Stimulated activated CD8-positive, alpha-beta memory T cell treated with anti-CD3 and anti-CD28 coated beads, Interleukin-7, amount 100 ng/mL, for 24 hours (primary cell): ENCODE measurements at places on chromosomes 1 and 21.

DNA sequence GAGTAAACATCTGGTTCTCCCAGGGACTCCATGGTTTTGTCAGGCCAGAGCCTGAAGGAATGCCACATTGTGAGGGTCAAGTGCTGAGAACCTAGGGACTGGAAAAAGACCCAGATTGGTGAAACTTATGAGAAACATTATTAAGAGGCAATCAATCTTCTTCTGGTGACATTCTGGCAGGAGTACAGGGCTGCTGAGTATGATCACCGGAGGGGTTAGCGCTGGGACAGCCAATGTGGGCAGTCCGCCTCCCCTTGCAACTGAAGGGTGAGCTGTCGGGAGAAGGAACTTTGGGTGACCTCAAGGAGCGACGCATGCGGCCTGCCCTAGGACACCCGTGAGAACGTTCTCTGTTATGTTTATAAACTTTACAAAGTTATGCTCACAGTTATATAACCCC, 429.0 kb downstream of the LMO4 start:
- no peak for DNase-seq

GRCh38 chr1:36755303-36756230, 272.9 kb upstream of the CSF3R start:
- no peak for DNase-seq

GRCh38 chr1:244239261-244239770, 188.2 kb downstream of the ZBTB18 start:
- no peak for DNase-seq

DNA sequence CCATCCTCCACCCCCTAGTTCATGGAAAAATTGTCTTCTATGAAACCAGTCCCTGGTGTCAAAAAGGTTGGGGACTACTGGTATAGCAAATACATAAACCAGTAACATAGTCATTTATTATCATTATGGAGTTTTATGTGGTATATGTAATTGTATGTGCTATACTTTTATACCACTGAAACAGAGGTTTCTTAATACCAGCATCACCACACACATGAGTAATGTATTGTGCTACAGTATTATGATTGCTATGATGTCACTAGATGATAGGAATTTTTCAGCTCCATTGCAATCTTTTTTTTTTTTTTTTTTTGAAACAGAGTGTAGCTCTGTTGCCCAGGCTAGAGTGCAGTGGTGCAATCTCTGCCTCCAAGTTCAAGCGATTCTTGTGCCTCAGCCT, 5.7 kb upstream of the PAXBP1 start:
- DNase-seq = no peak
